Uterus (tissue), 4 donors: ENCODE measurements at places on chromosomes 4 and X.

DNA sequence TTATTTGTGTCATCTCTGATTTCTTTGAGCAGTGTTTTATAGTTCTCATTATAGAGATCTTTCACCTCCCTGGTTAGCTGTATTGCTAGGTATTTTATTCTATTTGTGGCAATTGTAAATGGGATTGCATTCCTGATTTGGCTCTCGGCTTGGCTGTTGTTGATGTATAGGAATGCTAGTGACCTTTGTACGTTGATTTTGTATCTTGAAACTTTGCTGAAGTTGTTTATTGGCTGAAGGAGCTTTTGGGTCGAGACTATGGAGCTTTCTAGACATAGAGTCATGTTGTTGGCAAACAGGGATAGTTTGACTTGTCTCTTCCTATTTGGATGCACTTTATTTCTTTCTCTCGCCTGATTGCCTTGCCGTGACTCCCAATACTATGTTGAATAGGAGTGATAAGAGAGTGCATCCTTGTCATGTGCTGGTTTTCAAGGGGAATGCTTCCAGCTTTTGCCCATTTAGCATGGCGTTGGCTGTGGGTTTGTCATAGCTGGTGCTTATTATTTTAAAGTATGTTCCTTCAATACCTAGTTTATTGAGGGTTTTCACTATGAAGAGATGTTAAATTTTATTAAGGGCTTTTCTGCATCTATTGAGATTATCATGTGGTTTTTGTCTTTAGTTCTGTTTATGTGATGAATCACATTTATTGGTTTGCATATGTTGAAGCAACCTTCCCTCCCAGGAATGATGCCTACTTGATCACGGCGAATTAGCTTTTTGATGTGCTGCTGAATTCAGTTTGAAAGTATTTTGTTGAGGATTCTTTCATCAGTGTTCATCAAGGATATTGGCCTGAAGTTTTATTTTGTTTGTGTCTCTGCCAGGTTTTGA is 72.7 kb upstream of the BOD1L1 start:
- no peak for DNase-seq

DNA sequence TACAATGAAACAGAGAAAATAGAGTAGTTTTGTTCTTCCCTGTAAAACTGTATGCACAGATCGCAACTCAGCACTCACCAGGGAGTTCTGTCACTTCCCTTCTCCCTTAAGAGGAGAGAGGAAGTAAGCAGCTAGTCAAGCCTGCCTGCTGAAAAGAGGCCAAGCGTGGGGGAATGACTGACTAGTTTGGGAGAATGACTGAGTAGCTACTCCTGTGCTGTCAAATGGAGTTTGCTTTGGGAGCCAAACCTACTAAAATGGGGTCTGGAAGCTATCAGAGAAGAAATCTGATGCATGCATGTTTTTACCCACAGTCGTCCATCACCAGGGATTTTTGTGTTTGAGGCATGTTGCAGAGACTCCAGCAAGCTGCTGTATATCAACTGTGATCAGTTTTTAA is 54.6 kb upstream of the LHFPL1 start:
- no peak for DNase-seq

DNA sequence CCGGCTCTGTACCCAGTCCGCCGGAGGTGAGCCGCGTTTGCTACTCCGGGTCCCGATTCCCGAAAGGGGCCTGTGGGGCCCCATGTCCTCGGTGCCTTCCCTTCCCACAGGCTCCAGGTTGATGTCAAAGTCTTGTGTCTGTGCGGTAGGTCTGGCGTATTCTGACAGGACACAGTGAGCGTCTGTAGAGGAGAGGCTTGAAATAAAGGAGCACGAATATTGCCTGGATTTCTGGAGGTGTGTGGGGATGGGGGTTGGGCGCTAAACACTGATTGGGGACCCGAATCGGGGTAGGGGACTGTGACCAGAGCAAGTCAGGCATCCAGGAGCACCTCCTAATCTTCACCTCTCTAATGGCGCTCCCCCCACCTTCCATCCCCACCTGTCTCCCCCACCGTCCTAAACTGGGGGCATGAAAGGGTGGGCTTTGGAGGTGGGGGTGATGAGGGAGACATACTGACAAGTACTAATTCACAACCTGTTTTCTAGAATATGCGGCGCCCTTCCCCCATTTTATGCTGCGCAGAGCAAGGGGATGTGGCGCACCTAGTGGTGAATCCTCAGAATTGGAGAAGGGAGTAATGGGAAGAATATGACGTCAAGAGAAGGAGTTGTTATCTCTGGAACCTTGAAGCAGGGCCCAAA is 855 bp downstream of the GPRASP2 start:
- DNase-seq, result peak; percentile 79

- peak; percentile 26 for DNase-seq
Observed at GRCh38 chrX:125757794-125758564, 408.1 kb downstream of the DCAF12L2 start.

GRCh38 chr4:53589511-53589910 is 1.8 kb downstream of the LNX1 start:
- DNase-seq, result no peak

- DNase-seq, result no peak
Observed at GRCh38 chr4:90425893-90426292, 298.7 kb downstream of the CCSER1 start.

DNA sequence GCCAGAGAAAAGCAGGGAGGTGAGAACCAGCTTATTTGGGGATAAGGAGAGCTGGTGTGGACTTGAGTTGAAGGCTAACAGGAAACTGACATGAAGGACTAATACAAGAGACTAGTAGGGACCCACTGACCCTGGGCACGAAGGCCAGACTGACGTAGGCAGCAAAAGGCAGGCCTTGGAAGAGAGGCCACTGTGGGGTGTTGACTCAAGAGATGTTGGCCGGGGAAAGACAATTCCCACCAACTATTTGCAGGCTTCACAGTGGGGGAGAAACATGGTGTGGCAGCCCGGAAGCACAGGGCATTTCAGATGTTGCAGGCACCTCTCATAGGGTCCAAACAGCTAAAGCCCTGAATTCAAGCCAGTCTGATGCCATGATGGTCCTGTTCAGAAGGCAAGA is 24.4 kb upstream of the MAP3K15 start:
- DNase-seq, result no peak

DNA sequence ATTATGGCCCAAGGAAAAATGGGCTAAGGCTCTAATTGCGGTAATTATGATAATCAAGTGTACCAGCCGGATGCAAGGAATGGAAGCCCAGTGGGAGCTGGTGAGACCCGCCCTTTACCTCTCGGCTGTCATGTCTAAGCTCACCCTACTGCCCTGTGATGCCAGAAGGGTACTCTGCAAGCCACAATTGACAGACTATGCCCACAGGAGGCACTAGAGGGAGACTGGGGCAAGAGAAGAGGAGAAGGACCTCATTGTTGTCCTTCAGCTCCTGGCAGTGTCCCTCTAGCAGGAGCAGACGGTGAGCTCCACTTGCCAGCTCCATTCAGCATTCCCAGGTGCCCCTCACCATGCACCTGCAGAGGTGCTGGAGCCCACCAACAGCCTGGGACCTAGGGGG is 141.8 kb downstream of the SMIM20 start:
- no peak for DNase-seq

DNA sequence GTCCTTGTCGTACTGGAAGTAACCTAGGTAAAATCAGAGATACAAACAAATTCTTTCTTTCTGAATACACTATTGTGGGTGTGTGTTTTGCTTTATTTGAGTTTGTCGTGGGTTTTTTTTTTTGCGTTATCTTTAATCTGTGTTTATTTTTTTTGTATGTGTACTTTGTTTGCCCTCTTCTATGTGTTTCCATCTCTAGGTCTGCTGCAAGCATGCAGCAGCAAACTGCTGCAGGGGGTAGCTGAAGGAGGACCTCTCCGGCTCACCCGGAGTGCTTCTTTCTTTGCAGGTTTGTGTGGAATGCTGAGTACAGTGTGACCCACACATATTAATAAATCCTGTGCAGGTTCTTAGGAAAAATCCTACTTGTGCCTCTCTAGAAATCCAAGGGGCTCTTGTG is 64.8 kb downstream of the FNIP2 start:
- no peak for DNase-seq

GRCh38 chr4:173538909-173539445 is 8.9 kb upstream of the HAND2 start:
- no peak for DNase-seq

GRCh38 chr4:15034071-15034764 is 31.9 kb downstream of the CPEB2 start:
- no peak for DNase-seq

- no peak for DNase-seq
Observed at GRCh38 chr4:602559-602942, 22.8 kb upstream of the PDE6B start.

GRCh38 chr4:20829617-20830357 is 129.5 kb downstream of the PACRGL start:
- no peak for DNase-seq

- DNase-seq, result no peak
Observed at GRCh38 chr4:40628888-40629287, 776 bp downstream of the RBM47 start.

- DNase-seq, result no peak
Observed at GRCh38 chr4:14564281-14564680, 438.0 kb upstream of the CPEB2 start.

- DNase-seq, result no peak
Observed at GRCh38 chrX:1093586-1094421, 118.6 kb downstream of the CRLF2 start.

- DNase-seq, result no peak
Observed at GRCh38 chrX:2500091-2500802, 529 bp downstream of the DHRSX start.

DNA sequence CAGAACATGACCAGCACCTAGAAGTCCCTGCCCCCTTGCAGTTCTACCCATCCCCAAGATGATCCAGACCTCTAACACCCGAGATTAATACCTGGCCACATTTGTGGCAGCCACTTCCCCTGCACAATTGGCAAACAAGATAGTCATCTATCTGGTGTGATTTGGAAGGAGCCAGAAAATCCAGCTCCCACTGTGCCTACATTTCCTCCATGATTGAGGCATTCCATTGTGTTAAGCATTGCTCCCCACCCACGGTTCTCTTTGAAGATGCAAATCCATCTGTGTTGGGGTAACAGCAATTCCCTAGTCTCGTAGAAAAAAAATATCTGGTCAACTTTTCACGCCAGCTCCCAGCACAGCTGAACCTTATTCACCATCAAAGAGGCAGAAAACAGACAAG is 405.0 kb downstream of the BCOR start:
- no peak for DNase-seq

GRCh38 chrX:9311421-9312160 is 153.3 kb upstream of the TBL1X start:
- DNase-seq, result no peak

GRCh38 chrX:346034-346813 is 27.6 kb upstream of the GTPBP6 start:
- DNase-seq, result no peak

DNA sequence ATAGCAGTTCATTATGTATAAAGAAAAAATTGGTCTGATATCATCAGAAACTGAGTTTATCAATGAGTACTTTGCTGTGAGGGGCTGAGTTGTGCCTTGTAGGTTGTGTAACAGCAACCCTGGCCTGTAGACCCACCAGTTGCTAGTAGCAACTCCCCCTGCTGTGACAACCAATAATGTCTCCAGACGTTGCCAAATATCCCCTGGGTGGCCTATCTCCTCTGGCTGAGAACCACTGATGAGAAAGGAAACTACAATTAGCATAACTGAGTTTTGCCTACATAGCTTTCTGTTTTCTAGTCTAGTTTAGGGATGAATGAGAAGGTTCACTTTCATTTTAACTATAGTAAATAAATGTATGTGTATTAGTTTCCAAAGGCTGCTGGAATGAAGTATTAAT is 234.1 kb downstream of the CPE start:
- no peak for DNase-seq

- DNase-seq, result no peak
Observed at GRCh38 chr4:110270492-110271197, 72.2 kb upstream of the ELOVL6 start.

GRCh38 chr4:176656108-176656507 is 136.6 kb downstream of the VEGFC start:
- DNase-seq, result no peak

- no peak for DNase-seq
Observed at GRCh38 chr4:110357521-110357920, 118.4 kb upstream of the ENPEP start.

DNA sequence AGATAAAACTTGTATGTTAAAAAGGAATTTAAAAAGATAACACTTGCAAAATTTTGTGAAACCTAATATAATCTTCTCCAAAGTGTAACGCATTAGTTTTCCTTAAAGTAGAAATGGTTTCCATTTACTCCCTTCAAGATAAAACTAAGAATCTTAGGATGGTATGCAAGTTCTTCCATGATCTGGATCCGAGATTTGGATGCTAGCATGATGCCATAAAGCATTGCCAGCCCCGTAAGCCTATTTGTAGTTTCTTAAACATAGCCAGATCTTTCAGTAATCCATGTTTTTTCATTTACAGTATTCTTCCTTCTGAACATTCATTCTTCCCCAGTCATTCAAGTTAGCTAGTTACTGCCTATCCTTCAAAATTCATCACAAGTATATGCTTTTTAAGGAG is 572.4 kb downstream of the KCNIP4 start:
- DNase-seq, result no peak

DNA sequence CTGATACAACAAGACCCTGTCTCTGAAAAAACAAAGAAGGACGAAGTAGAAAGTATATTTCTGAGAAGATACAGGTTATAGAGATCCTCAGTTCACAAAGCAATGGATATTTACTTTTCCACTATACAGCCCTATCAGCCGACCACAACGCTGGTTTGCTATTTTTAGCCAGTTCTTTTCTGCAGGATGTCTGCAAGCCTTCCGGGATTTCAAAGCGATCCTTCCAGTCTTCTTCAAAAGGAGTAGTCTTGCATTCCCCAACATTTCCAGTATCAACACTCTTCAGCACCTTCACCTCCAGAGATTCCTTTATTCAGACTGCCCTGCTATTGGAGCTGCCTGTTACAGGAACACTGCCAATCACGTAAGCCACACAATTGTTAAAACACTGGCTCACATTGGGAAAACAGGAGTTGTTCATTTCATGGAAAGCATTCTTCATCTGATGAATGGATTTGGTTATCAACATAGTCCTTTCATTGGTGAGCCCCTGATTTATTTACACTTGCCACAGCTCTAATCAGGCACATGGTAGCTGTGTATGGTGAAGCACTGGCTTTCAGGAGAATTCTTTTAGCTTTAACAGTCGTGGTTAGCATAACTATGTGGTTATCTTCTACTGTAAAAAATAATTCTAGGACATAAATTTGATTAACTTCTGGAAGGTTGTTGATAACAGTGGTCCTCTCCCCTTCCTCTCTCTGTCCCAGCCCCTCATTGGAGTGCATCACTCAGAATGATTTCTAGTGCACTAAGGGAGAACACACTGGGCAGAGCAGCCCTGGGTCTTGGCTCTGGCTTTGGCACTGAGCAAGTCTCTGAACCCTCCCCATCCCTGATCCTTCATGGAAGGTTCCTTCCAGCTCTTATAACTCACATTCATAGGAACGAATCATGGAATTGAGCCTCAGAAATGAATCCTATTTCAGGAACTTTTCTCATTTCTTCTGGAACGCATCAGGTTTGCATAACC is 109.9 kb upstream of the SORBS2 start:
- DNase-seq, result no peak

DNA sequence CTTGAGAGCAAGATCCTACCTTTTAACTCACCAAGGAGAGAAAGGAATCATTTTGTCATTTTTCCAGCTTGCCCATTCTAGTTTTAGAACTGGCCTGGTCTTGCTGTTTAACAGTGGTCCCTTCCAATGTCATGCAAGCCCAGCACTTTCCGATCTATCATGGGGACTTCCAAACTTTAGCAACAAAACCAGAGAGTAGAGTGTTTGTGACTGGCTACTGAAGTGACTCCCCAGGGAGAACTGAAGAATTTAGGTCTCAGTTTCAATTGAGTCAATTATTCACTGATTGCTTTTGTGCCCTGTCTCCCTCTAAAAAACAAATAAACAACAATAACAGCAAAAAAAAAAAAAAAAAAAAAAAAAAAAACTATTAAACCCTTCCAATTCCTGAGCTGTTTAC is 108.3 kb downstream of the LHFPL1 start:
- DNase-seq, result no peak
